H1 (cell line): ENCODE measurements at places on chromosomes 5 and 9. TPM values are rescaled to one million over a fixed set of nuclear protein-coding genes. Genes with fewer than 3 reads are reported as not detected.

The C9orf50 gene
- not detected in 2 replicates for polyA plus RNA-seq

The GABRP gene
- polyA plus RNA-seq = 2.5 and 4.0 TPM in 2 replicates

- no peak for DNase-seq
Measured at GRCh38 chr5:3372289-3372688, 223.3 kb upstream of the IRX1 start.

- DNase-seq = no peak
Measured at GRCh38 chr9:5013374-5013773, 28.3 kb downstream of the JAK2 start.

- peak; percentile 96 for DNase-seq
Measured at GRCh38 chr9:88534456-88535225, at the start of gene NXNL2. TSS of gene NXNL2 (plus strand) at chr9:88535178. CDS start at chr9:88535435, 257 bp downstream.

The REEP2 gene
- 26.5 and 44.7 TPM in 2 replicates for polyA plus RNA-seq

GRCh38 chr9:134423166-134423565, 96.9 kb downstream of the RXRA start:
- no peak for DNase-seq

DNA sequence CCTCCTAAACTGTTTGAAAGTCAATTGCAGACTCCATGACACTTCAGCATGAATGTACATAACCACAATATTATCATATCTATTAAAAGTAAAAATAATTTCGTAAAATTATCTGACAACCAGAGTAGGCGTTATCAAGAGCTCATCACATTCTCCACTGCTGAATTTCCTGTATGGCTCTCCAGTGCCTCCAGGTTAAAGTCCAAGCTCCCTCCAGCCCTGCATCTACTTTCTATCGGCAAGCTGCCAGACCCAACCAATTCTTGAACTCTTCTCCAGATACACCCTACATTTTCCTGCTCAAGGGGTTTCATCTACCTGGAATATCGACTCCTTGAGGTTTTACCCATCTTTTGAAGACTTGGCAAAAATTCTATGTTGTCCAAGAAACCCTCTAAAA, 74.5 kb upstream of the TBC1D2 start:
- no peak for DNase-seq

The GRXCR2 gene
- not detected in 2 replicates for polyA plus RNA-seq

DNA sequence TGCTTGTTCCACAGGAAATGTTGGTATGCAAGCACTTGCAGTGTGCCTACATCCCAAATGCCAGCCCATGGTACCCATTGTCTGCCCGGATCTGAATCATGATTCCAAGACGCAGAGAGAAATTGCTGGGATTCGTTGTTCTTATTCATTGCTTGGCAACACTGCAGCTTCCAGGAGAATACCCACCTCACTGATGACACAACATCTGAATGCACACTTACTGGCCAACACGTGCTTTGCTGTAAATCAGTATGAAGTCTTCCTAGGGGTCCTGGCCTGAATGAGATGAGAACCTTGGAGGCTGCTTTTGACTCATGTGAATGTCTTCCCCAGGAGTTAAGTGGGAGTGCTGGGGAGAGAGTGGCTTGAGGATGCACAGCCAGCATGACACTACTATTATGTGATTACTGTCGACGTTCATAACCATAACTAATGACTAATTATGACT, 11.6 kb downstream of the SRD5A1 start:
- DNase-seq = no peak

GRCh38 chr5:151470439-151470838, 23.0 kb downstream of the SLC36A1 start:
- DNase-seq = no peak

The GTF3C4 gene
- 6.3 and 6.8 TPM in 2 replicates for polyA plus RNA-seq

GRCh38 chr5:38885208-38885607, 39.4 kb downstream of the OSMR start:
- no peak for DNase-seq

DNA sequence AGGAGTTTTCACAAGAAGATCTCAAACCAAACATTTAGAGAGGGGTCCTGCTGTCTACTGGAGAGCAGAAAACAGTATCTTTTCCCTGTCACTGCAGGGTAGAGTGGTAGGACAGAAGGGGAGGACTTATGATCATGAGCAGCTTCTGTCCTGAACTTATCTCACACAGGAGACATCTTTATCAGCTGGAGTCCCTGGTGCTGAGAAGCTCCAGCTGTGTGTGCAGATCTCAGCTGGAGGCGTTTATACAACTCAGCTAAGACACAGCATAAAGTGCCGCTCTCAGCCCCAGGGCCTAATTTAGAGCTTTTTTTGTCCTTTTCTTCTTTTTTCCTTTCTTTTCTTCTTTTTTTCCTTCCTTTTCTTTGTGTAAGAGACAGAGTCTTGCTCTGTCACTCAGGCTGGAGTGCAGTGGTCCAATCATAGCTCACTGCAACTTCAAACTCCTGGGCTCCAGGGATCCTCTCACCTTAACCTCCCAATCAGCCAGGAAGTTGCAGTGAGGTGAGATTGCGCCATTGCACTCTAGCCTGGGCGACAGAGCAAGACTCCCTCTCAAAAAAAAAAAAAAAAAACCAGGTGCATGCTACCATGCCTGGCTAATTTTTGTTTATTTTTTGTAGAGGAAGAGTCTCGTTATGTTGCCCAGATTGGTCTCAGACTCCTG, 31.9 kb downstream of the CCDC125 start:
- no peak for DNase-seq

GRCh38 chr9:34896112-34896511, 62.0 kb upstream of the PHF24 start:
- no peak for DNase-seq

- no peak for DNase-seq
Measured at GRCh38 chr5:145294331-145294730, 540.8 kb downstream of the PRELID2 start.

The PTPA gene
- polyA plus RNA-seq = 114 and 158 TPM in 2 replicates

GRCh38 chr9:38224941-38225340, 155.9 kb upstream of the SHB start:
- no peak for DNase-seq

DNA sequence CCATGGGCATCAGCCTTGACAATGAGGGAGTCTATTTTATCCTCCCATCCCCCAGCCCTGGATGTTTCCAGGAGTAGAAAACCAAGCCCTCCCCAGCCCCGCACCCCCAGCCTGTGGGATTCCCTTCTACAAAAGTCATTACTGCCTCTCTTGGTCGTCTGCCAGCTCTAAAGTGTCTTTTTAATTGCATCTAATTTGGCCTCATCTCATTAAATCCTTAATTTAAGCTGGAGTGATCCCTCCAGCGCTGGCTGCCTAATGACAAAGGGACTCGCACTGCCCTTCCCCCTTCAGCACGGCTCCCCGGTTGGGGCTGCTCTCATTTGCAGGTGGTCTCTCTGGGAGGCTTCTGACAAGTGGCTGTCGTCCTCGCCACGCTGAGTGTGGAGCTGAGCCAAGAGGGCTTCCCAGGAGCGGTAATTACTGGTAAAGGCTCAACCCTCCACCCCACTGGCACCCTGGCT, 107.9 kb upstream of the ALDH1B1 start:
- DNase-seq = no peak

GRCh38 chr5:157252711-157253465, 13.0 kb upstream of the CYFIP2 start:
- no peak for DNase-seq

- no peak for DNase-seq
Measured at GRCh38 chr5:140469259-140469658, 67.6 kb downstream of the ANKHD1 start.

DNA sequence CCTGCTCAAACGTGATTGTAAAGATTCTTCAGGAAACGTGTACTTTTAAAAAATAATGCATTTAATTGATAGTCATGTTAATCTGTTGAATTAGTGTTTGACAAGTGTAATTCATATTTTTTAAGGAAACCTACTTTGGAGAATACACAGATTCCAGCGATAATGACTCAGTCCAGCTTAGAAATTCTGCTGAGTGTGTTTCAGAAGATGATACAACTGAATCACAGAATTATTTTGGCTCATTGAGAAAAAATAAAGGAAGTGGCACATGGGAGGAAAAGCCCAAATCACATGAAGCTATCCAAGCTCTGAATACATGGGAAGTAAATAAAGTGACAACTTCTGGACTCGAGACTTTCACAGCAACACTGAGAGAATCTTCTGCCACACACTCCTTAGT, 37.8 kb downstream of the ICE1 start:
- no peak for DNase-seq

The ELAVL2 gene
- 2.4 and 4.9 TPM in 2 replicates for polyA plus RNA-seq

- no peak for DNase-seq
Measured at GRCh38 chr9:135736272-135736978, 34.4 kb downstream of the KCNT1 start.

The DOCK8 gene
- polyA plus RNA-seq = 0.57 and 0.67 TPM in 2 replicates

DNA sequence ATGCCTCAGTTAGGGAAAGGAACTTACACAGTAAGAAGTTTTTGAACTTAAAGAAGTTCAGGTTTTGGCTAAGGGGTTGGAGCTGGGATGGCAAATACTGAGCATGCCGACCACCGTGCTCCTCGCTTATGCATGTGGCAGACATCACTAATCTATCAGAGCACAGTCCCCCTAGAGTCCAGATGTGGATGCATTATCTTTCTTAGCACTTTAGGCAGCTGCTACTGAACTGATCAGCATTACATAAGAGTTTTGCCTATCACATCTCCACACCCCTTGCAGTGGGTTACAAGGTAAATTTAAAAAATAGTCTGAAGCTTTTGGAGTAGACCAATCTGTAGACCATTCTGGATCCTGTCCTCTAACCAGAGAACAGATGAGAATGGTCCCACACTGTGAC, 22.4 kb downstream of the MACIR start:
- DNase-seq = no peak

GRCh38 chr5:116137544-116138378, 52.9 kb downstream of the COMMD10 start:
- DNase-seq = no peak

DNA sequence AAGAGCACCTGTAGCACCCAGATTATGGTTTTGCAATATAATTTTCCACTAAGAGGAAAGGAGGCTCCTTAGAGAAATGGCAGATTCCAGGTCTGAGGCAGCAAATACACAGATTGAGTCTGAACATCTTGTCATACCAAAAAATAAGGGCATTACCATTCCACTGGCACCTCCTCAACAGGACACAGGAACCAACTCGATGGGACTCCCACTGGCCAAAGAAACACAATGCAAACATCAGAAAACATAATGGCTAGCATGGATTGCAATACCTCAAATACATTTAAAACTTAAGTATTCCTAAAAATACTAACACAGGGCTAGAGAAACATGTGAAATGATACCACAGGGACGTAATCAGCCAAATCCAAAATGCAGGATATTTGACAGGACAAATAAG, 12.4 kb upstream of the RANBP17 start:
- no peak for DNase-seq

- no peak for DNase-seq
Measured at GRCh38 chr9:91192381-91193086, 169.2 kb downstream of the AUH start.

DNA sequence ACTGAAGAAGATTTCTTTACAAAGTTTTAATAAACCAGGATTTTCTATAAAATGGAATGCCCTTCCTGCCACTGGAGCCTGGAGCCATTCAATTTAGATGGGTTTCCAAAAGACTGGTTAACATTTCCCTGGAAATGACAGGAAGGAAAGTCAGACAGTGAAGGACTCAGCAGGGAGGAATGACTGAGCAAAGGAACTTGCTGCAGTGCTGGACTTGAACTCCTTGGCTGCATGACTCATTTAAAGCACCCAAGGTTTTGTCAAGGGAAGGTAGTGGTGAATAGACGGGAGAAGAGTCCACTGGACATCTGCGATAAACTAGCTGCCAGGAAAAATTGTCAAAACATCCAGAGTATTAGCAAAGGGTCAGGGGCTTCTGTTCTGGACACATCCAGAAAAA, 163.8 kb upstream of the SLC28A3 start:
- DNase-seq = no peak

GRCh38 chr5:71938895-71939294, 168.4 kb upstream of the MAP1B start:
- DNase-seq = no peak

The SLC36A2 gene
- polyA plus RNA-seq = 0.24 and 0.30 TPM in 2 replicates
